ENCODE measurements at places on chromosomes 2 and 18. TPM values are rescaled to one million over a fixed set of nuclear protein-coding genes. Genes with fewer than 3 reads are reported as not detected.

Gene WBP1
- total RNA-seq: 140 TPM

Gene GKN2
- not detected for total RNA-seq

Gene GPR55
- not detected for total RNA-seq

Gene ZNF514
- 32.9 TPM for total RNA-seq

Gene CLEC4F
- total RNA-seq: not detected

Gene NYAP2
- total RNA-seq: not detected

Gene ARHGAP25
- 1.8 TPM for total RNA-seq

Gene MC5R
- not detected for total RNA-seq

DNA sequence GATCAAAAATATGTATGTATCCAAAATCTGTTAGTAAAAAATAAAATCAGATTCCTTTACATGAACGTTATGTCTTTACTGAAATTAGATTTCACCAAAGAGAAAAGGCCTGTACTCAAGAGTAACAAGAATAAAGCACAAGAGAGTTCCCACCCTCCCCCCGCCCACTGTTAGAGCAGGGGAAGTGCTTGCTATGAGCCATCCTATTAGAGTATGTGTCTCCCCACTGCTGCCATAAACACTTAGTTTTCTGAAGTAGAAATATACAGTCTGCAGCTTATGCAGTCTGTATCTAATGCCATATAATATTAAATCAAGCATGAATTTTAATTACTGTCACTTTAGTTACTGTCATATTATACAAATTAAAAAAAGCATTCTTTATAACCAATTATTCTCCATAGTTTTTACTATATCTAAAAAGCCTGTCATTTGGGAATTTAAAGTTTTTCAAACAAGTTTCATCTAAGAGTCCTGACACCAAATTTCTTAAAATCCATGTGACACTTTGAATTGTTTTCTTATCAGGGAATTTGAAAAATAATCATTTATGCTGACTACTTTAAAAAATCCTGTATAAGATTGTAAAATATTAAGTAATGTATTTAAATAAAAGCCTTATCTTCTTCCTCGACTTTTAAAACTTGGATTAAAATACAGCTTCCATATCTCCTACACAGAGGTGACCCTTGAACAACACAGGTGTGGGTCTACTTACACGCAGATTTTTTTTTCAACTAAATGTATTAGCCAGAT lies 51.8 kb upstream of the GPR75 start:
- DNase-seq: no peak

DNA sequence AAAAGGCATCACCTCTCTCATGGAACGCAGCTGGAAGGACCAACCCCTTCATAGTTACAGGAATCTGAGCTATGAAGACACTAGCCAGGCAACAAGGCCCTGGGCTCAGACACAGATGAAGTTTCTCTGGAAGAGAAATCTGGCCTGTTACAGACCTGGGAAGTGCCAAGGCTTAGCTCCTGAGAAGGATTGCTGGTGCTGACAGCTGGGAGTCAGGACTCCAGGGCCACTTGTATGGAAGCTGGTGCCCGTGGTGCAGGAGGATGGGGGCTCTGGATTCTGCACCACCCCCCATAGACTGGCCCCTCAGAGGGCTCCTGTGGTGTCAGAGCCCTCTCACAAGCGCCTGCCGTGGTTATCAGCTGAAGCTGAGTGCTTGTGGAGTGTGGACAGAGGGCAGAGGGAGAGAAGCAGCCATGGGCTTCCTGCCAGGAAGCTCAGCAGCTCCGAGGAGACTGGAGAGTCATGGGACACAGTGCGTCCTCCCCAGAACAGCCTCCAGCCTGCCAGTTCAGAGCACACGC lies 87.3 kb upstream of the LCLAT1 start:
- DNase-seq: no peak

- no peak for DNase-seq
Observed at GRCh38 chr2:221836095-221836494, 264.0 kb upstream of the EPHA4 start.

- DNase-seq: no peak
Observed at GRCh38 chr2:241036964-241037421, 38.6 kb downstream of the SNED1 start.

DNA sequence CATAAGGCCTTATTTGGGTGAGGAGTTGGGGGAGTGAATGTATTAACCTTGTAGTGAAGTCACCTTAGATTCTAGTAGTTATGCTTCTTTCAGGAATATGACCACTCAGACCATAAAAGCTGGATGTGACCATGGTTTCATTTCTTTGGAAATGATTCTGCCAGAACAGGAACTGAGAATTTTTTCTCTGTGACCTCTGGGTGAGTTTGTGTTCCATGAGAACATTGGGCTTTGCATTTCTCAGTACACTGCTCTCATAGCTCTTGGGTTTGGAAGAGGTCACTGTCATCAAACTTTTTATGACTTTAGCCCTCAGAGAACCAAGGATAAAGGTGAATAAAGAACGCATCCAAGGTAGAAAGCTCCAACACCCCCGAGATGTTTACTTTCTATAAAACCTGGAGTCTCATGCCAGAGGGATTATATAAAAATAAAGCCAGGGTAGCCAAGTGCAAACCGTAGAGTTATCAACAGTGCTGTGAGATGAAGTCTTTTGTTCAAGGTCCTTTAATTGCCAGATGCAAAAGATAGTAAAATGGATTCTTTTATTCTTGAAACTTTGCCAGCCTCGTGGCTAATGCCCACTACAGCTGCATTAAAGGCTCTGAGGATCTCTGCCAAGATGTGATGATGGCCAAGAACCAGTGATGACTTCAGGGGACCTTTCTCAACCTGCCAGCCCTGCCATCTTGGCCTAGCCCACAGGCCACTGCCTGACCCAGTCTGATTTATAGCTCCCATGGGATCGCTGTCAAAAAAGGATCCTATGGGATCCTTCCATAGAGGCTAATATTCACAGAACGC lies 27.8 kb upstream of the MAT2A start:
- DNase-seq: no peak

- DNase-seq: no peak
Observed at GRCh38 chr2:191187105-191187829, 36.5 kb upstream of the STAT4 start.

DNA sequence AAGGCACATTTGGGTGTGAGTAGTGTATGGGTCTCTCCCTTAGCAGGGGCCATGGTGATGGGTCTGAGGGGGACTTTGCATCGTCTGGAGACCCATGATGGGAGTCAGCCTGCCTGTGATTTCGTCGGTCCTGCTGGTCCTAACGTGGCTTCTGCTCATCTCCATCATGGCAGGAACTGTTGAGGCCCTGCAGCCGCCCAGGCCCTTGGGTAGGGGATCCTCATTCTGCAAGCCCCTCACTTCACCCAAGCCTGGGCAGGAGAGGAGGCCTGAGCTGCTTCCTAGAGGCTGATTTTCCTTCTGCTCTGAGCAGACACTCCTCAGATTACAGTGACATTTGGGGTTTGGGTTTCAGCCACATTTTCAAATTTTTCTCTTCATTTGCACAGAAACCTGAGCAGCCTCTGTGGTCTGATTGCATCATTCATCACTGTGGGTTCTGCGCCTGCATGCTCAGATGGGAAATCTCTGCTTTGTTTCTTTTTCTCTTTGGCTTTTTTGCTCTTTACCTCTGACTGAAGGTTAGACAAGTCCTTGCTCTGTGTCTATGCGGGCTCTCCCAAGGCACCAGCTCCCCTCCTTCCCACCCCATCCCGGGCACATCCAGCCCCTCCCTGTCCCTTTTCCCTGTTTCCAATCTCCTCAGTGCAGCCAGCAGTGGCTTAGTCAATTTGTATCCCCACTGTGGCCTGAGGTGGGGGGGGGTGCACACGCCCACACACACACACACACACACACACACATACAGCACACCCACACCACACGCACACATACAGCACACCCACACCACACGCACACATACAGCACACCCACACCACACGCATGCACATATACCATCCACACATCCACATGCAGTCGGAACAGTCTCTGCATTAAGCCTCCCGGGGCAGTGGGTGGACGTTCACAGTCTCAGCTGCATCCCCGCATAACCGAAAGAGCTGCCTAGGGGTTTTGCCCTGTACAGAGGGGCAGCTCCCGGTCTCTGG lies 305.4 kb upstream of the HS6ST1 start:
- no peak for DNase-seq

DNA sequence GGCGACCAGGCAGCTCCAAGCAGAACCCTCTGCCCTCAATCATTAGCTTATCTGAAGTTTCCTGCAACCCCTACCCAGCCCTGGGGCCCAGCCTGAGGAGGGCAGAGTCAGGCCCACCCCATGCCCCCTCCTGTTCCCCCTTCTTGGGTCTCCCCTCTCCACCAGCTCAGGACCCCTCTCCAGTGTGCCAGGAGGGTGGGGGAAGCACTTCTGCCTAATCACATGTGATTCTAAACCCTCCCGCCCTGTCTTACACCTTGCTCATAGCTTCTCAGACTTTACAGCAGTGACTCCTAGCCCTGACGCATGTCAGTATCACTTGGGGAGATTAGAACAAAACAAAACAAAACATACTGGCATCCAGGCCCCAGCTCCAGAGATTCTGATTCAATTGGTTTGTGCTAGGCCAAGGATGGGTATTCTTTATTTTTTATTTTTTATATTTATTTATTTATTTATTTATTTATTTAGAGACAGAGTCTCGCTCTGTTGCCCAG lies 42.5 kb upstream of the ASAP2 start:
- no peak for DNase-seq

DNA sequence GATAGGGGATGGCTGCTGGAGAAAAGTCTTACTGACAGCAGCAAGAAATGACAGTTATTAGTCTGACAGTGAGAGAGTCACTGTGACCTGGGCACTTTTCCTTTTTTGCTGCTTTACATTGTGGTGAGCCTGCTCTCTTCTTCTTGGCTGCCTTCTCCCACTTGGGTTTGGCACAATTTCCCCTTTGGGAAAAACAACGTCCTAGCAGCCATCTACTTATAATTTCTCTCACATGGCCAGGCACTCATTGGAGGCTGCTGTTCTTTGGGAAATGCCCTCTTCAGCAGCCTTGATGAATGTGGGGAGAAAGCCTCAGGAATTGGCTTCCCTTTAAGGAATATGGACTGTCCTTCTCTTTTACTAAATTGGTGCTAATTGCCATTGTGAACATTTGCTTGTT lies 60.4 kb upstream of the SLC1A4 start:
- DNase-seq: no peak

DNA sequence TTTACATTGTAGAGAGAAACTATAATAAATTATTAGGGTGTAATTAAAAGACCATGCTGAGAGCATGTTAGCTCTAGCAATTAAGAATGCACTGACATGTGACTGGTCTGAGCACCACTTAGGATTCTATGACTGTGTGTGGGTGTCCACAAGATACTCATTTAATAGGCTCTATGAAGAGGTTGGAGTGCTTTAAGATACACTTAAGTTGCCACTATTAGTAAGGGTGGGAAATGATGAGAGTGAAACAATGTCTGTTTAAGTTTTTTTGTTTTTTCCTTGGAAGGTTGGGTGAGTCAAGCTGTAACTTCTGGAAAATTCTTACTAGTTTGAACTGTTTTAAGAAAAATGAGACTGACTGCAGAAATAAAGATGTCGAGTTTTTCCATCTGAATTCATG lies 1.8 kb upstream of the FAP start:
- no peak for DNase-seq

DNA sequence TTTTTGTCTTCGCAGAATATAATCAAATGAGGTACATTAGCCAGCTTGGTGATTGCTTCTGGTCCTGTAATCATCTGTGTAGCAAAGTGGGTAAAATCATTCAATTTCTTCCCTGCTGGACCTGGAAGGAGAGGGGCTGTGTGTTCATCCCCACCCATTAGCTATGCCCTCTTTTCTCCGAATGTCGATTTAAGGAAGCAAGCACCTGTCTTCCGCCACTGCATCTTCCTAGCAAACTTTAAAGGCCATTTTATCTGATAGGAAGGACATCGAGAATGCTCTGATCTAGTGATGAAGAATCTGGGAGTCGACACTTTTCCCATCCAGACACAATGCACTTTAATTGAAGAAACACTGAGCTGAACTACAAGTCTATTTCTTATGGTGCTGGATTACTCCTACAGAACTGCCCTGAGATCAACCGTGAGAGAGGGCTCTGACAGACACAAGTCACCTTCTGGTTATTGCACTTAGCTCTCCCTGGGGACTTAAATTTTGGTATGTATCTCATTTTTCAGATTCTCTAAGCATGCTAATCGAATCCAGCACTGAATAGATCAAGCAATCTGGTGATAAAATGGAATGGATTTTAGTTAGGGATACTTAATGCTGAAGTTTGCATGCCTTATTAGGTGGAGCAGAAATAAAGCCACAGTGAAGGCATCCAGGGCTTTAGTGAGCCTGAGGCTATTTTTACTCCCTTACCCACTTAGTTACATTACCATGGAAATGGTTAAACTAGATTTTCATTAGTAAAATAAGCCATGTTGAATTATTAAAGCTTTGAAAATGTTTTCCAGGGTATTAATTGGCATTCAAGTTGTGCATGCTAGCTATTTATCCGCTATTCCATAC lies 1.3 kb downstream of the NYAP2 start:
- no peak for DNase-seq

DNA sequence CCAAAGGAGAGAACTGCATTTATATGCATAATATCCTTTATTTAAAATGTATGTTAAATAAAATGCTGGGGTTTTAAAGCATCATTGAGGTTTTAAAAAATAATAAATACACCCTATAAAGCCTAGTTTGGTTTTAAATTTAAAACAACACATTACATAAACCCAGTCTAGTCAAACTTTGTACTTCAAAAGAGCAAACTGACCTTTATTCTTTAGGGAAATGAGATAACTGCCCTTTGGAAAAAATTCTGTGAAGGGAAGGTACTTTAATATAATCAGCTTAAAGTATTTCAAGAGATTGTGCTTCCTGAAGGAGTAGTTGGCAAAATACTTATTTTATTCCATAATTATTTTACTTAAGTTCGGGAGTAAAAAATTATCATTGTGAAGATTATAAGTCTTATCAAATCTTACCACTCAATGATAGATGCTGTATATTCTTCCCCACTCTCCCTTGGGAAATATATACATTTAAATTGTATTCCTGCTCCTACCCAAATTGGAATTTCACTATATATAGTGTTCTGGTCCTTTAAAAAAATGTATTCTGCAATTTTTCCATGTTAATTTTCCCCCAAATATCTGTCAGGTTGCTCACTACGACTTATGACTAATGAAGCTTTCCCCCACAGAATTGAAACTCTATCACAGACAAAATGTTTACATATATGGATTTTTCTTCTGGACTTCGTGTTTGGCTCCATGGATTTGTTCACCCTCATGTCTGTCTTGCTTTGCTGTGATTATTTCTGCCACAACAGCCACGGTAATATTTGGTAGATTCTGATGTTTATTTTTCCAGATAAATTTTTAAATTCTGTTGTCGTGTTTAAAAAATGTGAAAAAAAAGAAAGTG lies 42.1 kb downstream of the ZC3H6 start:
- DNase-seq: no peak

- DNase-seq: no peak
Observed at GRCh38 chr2:196131949-196132925, 39.1 kb downstream of the STK17B start.

GRCh38 chr2:120517751-120518469 lies 172.0 kb downstream of the INHBB start:
- no peak for DNase-seq

Measured in progenitor cell of endocrine pancreas (in vitro differentiated cells).